Fibroblast of skin of right biceps (primary cell): ENCODE measurements at places on chromosomes 2 and 18.

GRCh38 chr18:25350489-25351251 is 1.3 kb downstream of the ZNF521 start:
- DNase-seq, result peak; percentile 63

DNA sequence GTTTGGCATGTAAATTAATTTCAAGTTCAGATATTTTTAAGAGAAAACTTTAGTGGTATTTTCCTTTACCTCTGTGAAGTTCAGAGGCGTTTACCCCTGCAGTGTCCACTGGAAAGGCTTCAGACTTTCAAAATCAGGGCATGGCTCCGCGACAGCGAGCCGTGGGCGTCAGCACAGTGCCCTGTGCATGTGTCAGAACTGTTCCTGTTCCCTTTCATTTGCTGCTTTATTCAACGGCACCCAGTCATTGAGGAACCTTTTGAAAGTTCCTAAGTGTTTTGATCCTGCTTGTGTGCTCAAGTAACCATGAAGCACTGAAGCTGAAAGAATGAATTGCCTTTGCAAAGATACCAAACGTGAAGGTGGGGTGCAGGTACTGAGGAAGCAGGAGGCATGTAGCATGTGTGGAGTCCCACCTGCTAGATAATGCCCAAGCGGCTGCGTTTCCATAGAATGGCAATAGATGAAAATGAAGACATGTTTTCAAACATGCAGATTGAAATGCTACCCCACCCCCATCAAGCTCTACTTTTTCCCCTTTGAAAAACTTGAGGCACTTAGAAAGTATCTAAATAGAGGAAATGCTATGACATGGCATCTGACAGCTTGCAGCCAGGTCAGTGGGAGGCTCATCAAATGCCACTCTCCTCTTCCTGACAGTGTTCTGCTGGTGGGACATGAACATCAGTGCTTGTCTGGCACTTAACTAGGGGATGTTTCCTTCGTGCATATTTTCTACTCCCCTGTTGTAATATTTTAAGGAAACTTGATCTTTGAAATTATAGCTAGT is 148.6 kb downstream of the ZNF236 start:
- DNase-seq, result no peak

DNA sequence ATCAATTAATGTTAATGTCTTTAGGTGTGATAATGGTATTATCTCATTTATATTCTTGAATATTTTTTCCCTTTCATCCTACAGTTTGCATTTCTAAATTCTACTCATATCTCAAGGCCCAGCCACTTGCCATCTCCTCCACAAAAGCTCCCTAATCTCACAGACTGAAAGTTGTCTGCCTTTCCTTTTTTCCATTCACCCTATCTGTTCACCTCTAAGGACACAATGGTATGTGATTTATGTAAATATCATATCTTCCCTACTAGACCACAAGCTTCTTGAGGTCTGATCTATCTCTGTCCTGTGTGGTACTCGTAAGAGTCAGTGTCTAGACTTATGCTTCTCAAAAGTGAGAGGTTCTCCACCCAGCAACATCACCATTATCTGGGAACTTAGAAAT is 3.9 kb upstream of the SPC25 start:
- DNase-seq, result no peak

GRCh38 chr2:170812710-170813600 is 3.7 kb upstream of the GAD1 start:
- peak; percentile 86 for DNase-seq

- DNase-seq, result peak; percentile 40
These were observed 5.7 kb upstream of the PTPRN start for GRCh38 chr2:219314804-219315468.

GRCh38 chr18:76434452-76434851 is 60.6 kb downstream of the ZNF516 start:
- DNase-seq, result no peak

DNA sequence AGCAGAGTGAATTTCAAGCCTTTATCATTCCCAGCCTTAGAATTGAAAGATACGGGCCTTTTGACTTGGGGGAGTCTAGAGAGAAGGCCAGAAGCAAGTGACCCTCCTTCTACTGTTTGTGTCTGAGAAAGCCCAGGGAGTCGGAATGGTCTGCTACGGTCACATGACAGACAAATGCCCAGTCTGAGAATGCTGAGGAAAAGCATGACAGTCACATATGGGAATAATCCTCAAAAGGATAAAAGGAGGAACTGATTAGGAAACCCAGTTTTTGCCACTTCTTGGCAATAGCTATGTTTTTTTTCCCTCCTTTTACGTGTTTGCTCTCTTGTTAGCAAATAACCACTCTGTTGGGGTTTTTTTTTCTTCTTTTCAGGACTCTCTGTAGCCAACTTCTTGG is 38.1 kb upstream of the HNRNPA3 start:
- no peak for DNase-seq

- no peak for DNase-seq
These were observed 8.4 kb upstream of the NMI start for GRCh38 chr2:151297882-151298281.

GRCh38 chr2:16728351-16729136 is 62.9 kb upstream of the CYRIA start:
- no peak for DNase-seq

- DNase-seq, result peak; percentile 98
These were observed 182.0 kb downstream of the TCF4 start for GRCh38 chr18:55405893-55406406.

GRCh38 chr2:6425032-6425431 is 440.7 kb downstream of the CMPK2 start:
- DNase-seq, result no peak

GRCh38 chr2:171921970-171922229 is 361 bp upstream of the HAT1 start:
- DNase-seq, result no peak

DNA sequence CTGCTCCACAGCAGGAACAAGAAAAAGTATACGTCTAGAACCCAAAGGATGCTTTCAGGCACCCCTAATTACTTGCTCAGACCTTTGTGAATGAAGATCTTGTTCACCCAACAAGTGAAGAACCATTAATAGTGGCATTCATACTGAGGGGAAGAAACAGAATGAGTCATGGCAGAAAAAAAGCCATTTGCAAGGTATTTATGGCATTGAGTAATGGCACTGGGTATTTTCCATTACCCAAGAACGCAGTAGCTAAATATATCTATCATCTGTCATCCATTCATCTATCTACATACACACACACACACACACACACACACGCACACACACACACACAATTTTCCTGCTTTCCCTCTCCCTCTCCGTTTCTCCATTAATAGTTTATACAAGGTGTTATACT is 56.4 kb upstream of the XIRP2 start:
- DNase-seq, result no peak

- no peak for DNase-seq
These were observed 31.7 kb downstream of the MAP4K3 start for GRCh38 chr2:39405364-39405763.

DNA sequence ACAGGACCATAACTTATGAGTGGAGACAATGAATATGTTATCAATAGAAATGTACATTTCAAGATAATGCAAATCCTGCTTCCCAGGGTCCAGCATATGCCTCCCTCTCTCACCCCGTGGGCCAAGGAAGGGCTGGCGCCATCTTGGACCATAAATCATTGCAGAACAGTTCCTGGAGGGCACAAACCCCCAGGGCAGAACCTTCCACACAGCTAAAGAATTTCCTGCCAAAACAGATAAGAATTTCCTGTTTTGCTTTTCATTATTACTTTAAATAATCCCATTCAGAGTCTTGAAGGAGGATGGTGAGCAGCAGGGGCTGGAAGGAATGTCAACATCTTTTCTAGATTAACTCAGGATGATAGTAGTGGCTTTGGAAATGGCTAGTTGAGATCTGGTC is 53.7 kb downstream of the EHD3 start:
- peak; percentile 83 for DNase-seq

GRCh38 chr2:30454571-30454970 is 7.5 kb downstream of the LCLAT1 start:
- DNase-seq, result peak; percentile 16

- DNase-seq, result no peak
These were observed at the start of gene CCL20 for GRCh38 chr2:227813562-227814353. CCL20 (plus strand) TSS chr2:227813842; CDS start chr2:227813912, 70 bp downstream.

DNA sequence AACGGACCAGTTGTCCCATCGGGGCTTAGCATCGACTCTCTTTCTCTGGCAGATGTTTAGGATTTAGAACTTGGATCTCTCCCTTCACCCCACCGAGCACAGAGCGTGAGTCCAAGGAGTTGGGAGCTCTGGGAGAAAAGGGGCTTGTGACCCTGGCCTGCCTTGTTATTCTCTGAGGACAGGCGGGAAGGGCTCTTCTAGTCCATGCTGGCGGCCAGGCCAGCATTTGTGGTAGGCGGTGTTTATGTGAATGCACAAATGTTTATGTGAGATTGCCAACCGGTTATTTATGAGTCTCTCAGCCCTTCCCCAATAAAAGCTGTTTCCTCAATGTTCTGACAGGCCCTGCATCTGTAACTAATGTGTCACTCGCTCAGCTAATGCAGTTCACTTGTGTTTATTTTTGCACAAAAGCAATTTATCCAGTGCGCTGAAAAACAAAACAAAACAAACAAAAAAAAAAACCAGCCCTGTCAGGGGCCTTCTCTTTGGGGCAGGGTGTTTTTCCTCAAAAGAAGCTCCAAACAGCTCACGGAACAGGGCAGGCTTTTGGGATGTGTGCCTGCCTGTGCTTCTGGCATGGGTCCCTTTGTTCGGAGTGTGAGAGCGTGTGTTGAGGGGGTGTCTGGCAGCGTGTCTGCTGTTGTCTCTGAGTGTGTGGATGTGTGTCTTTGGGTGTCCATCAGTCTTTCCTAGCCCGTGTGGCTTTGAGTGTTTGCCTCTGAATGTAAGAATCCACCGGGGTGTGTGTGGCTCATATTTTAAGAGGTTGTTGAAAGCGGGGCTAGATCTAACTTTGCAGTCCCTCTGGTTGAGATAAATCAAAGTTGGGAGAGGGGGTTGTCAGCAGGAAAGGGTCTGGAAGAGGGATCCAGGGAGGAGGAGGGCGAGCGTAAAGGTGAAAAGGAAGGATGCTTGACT is 52.8 kb upstream of the HAAO start:
- peak; percentile 59 for DNase-seq

- DNase-seq, result peak; percentile 49
These were observed 178.1 kb downstream of the NCKAP5 start for GRCh38 chr2:133390156-133390555.

GRCh38 chr2:39550701-39551285 is 113.7 kb upstream of the MAP4K3 start:
- peak; percentile 22 for DNase-seq

DNA sequence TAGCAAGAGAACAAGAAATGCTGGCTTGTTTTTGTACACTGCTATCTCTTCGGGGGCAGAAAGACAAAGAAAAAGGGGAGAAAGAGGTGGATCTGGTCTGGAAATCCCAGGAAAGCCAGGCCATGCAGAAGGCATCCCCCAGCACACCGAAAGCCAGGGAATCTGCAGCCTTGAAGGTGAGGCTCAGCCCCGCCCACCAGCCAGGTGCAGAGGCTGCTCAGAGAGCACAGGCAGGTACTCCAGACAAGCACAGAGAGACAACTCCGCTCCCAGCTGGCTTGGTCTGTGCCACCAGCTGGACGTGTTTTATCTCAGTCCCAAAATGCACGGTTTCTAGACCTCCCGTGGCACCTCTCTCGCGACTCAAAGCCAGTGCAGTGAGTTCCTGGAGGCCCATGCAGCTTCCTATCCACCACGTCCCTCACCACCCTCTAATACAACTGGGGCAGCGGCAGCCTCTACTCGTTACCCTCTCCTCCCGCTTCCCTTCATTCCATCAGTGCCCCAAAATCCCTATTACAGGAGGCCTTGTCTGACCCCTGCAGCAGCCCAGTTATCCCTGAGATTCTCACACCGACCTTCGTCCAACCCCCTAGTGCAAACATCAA is 62.8 kb downstream of the HDAC4 start:
- no peak for DNase-seq

- DNase-seq, result no peak
These were observed 98.2 kb downstream of the DYNC1I2 start for GRCh38 chr2:171785450-171785849.

GRCh38 chr2:235964787-235965390 is 203.3 kb downstream of the GBX2 start:
- DNase-seq, result no peak

DNA sequence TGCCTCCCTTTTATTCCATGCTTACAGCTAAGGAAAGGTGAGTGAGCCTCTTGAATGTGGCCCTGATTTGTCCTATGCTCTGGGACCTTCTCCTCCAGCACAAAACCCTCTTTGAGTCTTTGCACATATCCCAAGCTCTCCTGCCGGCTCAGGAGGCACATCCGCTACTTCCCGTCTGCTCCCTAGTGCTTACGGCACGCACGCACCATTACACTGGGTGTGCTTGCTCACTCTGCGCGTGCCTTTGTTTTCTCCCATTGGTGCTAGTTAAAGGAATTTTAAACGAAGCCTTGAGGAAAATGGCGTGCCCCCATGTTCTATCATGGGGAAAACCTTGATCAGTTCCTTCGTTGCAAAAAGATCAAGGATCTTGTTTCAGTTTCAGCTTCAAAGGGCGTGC is 7.9 kb upstream of the DGKD start:
- DNase-seq, result no peak

DNA sequence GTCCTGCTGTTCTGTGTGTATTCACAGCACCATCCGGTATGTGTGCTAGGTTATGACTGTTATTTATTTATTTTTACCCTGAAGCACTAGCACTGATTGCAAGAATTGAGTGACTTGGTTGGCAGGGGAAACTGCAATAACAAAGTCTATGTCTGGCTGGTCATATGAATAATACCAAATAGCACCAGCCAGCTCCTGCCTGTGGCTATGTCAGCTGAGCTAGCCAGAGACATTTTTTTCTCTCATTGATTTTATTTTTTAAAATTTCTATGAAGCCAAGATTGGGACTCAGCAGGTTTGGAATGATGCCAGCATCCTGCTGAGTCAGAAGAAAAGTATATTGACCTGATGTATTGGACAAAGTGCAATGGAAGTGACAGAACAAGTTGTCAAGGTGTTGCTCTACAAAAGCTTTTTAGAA is 188.5 kb upstream of the CDH2 start:
- DNase-seq, result peak; percentile 38

DNA sequence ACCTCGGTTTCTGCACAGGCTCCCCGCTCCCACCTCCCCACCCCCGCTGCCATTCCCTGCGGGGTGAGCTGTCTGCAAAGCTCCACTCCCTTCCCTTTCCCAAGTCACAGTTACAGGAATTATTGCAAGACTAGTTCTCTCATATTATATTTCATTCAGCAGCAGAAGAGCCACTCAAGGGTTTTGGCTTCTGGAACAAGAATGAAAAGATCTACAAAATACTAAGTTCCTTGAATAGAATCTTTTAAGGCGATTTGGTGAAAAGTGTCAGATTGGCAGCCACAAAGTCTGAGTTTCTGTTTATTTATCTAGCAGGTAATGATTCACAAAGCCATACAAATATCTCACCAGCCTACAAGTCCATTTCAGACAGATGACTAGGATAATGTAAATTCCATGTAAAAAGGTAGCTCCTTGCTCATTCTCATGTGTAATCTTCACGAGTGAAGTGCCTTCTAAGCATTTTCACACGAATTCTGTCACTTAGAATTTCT is 221.9 kb upstream of the RBBP8 start:
- DNase-seq, result peak; percentile 65

DNA sequence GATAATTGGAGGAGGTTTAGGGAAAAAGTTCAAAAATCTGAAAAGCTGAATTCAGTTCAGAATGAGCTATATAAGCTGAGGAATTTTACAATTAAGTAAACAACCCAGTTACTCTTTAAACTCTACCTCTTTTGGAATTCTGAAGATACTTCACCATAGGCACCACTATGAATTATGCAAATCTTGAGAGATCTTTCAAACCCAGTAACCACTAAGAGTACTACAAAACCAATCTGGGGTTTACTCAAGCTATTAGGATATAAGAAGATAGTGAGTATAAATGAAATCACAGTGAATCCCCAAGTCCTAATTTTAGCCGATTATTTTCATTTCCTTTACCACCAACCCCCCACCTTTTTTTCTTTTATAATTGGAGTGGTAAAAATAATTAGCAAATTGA is 6.0 kb upstream of the CTLA4 start:
- no peak for DNase-seq

- peak; percentile 52 for DNase-seq
These were observed 135.9 kb downstream of the ABCA12 start for GRCh38 chr2:215002500-215002899.
